Activated CD4-positive, alpha-beta T cell treated with anti-CD3 and anti-CD28 coated beads, Interleukin-2, Interleukin-4, amounts not matched to agents 100 ng/mL and 50 ng/mL, durations not matched to agents 16 hours and 8 hours (primary cell): ENCODE measurements at places on chromosomes 2 and 18.

DNA sequence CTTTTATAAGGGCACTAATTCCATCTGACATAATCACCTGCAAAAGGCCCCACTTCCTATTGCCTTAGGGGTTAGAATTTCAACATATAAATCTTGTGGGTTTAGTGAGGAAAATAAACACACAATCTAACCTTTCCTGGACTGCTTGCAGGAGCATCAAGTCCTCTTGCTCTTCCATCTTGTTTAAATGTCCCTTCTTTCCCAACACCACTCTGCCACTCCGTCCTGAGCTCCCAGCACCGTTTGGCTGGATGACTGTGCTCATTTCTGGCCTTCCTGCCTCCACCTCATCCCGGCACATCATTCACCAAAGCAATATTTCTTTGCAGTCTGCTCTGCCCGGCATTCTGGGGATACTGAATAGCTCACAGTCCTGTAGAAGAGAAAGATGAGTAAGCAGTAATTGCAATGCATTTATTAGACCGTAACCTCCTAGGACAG, 247.8 kb downstream of the BCL2 start:
- no peak for DNase-seq

DNA sequence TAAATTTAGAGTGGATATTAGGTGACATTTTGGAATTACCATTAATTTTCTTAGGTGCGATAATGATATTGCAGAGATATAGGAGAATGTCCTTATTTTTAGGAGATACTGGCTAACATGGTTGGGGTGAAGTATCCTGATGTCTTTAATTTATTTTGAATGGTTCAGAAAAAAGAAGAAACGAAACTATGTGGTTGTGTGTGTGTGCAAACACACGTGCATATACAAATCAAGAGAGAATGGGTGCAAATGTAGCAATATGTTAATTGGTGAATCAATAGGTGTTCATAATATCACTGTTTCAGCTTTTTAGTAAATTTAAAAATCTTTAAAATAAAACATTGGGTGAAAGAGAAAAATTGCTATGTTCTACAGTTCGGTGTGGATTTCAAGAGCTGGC, 140.9 kb downstream of the DIS3L2 start:
- no peak for DNase-seq

DNA sequence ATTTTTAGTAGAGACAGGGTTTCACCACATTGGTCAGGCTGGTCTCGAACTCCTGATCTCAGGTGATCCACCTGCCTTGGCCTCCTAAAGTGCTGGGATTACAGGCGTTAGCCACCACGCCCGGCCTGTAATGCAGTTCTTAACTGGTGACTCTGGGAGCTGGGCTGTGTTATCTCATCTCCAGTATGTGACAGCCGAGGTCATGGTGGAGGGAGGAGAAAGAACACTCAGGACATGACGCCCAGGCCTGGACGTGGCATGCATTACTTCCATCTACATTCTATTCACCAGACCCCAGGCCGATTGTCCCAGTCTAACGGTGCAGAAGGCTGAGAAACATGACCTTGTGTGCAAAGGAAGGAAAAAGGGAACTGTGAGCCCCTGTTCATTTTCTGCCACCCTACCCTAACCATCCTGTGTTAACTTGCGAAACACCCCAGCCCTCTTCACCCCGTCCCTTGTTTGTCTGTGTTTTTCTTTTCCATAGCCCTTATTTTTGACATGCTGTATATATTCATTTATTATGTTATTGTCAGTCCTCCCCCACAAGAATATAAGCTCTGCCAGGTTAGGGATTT, 88.1 kb upstream of the ASAP2 start:
- DNase-seq, result no peak

- DNase-seq, result no peak
Observed at GRCh38 chr2:160292225-160292624, 92.2 kb upstream of the ITGB6 start.

- DNase-seq, result no peak
Observed at GRCh38 chr2:183088061-183088460, 9.5 kb downstream of the DUSP19 start.

GRCh38 chr2:9722451-9722850, 91.7 kb upstream of the YWHAQ start:
- no peak for DNase-seq

DNA sequence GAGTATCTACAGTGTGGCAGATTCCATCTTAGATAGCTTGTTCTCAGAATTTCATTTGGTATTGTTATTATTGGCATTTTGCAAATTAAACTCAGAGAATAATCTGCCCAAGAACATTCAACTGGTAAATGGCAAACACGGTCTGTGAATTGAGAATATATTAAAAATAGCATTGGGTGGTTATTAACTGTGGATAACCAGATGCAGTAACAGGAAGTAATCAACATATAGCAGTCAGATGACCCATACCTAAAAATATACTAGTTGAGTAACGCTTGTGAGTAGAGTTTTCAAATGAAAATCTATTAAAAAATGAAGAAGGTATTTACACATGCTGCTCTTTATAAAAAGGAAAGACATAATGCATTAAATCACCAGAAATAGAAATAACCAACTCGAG, 129.5 kb downstream of the ZNF804A start:
- no peak for DNase-seq

GRCh38 chr18:63195326-63196159, 124.0 kb downstream of the BCL2 start:
- DNase-seq, result no peak

- no peak for DNase-seq
Observed at GRCh38 chr2:7256377-7256776, 339.2 kb downstream of the RNF144A start.

GRCh38 chr2:118812552-118812951, 34.9 kb downstream of the EN1 start:
- DNase-seq, result no peak

DNA sequence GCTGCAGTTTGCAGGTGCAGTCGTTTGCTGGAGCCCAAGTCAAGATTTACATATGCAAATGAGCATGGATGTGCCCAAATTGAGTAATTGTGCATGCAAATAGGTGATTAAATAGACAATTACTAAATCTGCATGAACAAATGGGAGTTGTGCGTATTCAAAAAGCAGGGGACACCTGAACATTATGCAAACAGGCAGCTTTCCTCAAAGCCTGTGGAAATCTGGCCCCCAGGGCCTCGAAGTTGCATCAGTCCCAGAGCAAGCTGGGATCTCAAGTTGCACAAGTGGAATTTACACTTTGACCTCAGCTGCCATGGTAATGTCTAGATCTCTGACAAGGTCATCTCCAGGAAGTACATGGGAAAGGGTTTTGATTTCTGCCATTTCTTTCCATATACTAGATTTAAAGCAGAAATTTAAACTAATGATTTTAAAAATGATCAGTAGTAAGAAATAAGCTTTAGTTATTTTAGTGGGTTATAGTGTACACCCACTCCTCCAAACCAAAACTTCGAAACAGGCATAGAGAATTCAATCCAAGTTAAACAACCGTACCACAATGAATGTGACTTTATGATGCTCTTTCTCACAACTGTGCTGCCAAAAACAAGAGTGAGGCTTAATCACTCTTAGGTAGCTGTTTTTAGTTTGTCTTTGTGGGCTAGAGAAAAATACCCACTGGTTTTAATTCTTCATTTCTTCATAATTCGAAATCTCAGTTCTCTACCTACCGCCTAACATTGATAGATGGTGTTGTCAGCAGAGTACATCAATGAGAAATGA, 110.7 kb downstream of the RND3 start:
- no peak for DNase-seq

DNA sequence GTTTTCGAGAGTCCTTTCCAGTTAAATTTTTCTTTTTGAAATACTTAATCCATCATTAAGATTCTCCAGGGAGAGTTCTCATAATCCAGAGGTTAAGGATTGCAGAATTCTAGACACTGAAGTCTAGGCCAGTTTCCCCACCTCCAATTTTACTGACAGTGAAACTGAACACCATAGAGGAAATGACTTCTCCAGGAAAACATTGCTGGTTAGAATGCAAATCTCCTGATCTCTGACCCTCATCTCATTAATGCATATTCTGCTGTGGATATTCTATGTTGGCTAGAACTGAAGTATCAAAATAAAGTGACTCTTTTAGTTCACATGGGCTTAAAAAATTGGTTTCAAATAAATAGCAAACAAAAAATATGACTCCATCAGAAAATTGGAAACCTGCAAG, 105.8 kb upstream of the UGP2 start:
- no peak for DNase-seq

DNA sequence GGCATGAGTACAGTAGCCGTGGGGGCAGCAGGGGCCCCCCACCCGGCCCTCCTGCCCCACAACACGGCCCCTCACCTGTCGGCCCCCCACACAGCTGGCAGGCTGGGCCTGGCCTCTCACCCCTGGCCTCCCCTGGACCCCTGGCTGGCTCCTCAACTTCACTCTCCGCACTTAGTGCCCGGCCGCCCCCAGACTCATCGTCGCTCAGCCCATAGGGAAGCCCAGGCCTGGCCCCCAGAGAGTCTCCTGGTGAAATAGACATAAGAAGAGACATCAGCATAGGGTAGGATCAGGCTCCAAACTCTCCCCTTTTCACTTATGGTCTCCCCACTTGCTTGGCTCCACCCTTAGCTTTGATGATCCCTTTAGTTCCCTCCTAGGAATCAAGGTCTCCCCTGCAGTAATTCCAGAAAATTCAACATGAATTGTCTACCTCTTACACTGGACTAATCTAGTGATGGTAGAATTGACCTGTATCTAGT, 1.7 kb downstream of the ZNF513 start:
- no peak for DNase-seq

- DNase-seq, result no peak
Observed at GRCh38 chr18:56492136-56492535, 146.3 kb downstream of the TXNL1 start.

GRCh38 chr18:23716516-23716915, 27.3 kb downstream of the LAMA3 start:
- no peak for DNase-seq

GRCh38 chr2:33135645-33136044, 188.9 kb downstream of the LTBP1 start:
- no peak for DNase-seq

- DNase-seq, result no peak
Observed at GRCh38 chr2:43105586-43106558, 120.5 kb downstream of the ZFP36L2 start.
